Dermis blood vessel endothelial cell (primary cell): ENCODE measurements at places on chromosomes 6 and 20.

DNA sequence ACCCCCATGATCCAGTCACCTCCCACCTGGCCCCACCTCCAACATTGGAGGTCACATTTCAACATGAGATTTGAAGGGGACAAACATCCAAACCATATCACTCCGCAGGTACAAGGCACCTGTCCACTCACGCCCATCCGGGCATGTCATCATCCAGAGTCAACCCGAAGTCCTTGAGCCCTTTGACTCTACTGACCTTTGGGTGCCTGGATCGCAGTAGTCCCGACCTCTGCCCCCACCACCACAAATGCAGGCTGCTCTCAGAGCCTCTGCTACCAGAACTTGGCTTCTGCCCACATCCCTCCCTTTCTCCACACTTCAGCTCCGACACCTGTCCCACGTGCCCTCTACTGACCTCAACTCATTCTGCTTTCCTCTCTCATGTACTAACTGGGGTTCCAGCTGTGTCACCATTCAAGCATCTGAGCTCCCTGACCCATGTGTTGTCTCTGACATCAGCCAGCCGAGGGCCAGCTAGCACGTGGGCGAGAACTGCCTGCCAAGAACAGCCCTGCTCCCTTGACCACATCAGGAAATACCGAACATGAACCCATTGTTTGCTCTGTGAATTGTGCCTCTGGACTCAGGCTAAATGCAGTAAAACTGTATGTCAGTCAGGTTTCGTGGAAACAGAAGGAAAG is 498.3 kb upstream of the SULF2 start:
- DNase-seq = peak; percentile 99

DNA sequence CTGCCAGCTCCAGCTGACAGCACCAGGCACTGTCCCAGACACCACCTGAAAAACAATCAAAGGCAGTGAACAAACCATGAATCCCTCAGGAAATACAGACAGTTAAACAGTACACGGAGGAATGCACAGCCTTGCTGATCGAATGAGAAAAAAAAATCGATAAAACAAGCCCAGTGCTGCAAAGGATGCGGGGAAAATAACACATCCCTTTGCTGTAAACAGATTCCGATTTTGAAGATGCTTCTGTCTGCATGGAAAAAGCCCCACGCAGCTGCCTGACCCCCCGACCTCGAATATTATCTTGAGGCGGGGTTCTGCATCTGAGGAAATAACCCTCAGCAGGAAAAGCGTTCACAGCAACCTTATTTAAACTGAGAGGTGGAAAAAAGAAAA is 43.9 kb downstream of the RBM38 start:
- DNase-seq = no peak

GRCh38 chr20:53691060-53691810 is 97.6 kb upstream of the ZNF217 start:
- DNase-seq = no peak

DNA sequence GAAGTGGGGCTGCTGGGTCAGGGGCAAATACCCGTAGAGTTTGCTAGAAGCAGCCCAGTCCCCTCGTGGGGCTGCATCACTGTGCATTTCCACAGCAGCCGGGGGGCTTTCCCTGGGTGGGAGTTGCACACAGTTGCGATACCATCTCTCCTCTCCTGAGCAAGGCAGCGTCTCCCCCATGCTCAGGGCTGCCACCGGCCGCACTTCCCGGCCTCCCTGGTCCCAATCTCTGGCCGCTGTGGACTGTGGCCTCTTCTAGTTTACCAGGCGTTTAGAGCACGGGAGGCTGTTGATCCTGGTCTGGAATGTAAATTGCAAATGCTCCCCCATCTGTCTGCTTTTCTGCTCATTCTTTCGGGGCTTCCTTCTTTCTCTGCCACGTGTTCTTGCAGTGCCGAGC is 31.1 kb downstream of the OSBPL2 start:
- DNase-seq = no peak

DNA sequence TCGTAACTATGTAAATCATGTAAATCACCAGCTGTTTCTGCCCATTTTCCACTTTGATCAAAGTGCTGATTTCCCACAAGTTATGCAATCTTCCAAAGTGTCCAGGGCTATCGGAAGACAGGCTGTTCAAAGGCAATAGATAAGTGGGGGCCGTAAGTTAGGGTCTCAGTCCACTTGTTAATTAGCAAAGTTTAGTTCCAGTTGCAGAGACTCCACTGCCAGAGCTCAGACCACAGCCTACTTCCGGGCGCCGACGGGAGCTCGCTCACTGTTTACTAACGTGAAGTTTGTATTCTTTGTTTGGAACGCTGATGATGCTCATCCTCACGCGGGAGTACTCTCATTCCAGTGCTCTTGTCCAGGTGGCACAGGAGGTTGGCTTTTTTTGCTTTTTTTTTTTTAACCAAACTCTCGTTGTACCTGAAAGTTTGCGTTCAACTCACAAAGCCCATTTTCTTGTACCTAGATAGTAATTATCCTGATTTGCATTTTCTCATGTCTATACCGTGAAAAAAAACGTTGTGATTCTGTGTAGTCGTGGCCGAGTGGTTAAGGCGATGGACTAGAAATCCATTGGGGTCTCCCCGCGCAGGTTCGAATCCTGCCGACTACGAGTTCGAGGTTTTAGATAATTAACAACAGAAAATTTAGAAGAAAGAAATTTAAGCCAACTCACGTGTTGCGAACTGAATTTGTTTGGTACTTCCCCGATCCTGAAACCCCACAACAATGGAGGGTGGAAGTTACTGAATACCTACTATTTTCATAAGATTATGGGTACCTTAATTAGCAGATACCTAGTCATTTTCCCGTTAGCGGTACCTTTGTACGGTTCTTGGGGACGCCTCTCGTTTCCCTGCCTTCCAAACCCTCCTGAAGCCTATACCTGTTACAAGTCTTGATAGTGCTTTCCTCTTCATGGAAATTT is 29.9 kb upstream of the ZNF184 start:
- peak; percentile 66 for DNase-seq
